ENCODE measurements at places on chromosomes 4 and X. TPM values are rescaled to one million over a fixed set of nuclear protein-coding genes. Genes with fewer than 3 reads are reported as not detected.

- H3K27me3 ChIP-seq: no peaks in the 10 kb centered on the region
- peaks cover 25% of the 10 kb centered on the region for H3K36me3 ChIP-seq
- DNase-seq: no peak
- peaks cover 11% of the 10 kb centered on the region for H3K4me1 ChIP-seq
- peak within 1 kb of the TSS; percentile 38 for H3K4me3 ChIP-seq
Measured at GRCh38 chrX:48971249-48972219, at the start of gene KCND1. Gene KCND1 (minus strand): TSS chrX:48971844. CDS start chrX:48970271, 1,573 bp downstream.

- H3K4me1 ChIP-seq: peaks cover 4% of the 10 kb centered on the region
- no peak overlapping the region for H3K4me3 ChIP-seq
- no peak for DNase-seq
- no peaks in the 10 kb centered on the region for H3K36me3 ChIP-seq
Measured at GRCh38 chrX:39974270-39974669, 123.5 kb downstream of the BCOR start.

DNA sequence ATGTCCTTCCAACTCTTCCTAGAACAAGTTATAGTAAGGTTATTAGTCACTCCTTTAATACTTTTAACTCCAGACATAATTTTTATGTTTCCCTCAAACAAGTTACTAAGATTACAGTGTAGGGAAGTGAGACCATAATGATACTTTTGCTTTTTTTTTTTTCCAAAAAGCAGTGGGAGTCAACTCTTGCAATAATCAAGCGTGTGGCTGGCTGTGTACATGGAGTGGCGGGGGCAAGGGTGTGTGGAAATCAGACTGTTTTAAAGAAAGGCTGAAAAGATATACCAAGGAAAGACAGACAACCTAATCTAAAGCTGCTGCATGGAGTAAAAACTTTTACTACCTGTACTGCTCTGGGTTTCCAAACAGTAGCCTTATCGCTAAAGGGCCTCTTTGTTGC is 4.1 kb downstream of the NOA1 start:
- no peaks in the 10 kb centered on the region for H3K27me3 ChIP-seq
- H3K27ac ChIP-seq: no peak overlapping the region
- no peak overlapping the region for H3K4me3 ChIP-seq
- DNase-seq: no peak
- H3K36me3 ChIP-seq: peaks cover 60% of the 10 kb centered on the region

GRCh38 chr4:98493296-98493695 is 165.1 kb downstream of the TSPAN5 start:
- no peak for DNase-seq
- no peak overlapping the region for H3K4me3 ChIP-seq
- no peak overlapping the region for H3K27ac ChIP-seq
- H3K4me1 ChIP-seq: no peaks in the 10 kb centered on the region

DNA sequence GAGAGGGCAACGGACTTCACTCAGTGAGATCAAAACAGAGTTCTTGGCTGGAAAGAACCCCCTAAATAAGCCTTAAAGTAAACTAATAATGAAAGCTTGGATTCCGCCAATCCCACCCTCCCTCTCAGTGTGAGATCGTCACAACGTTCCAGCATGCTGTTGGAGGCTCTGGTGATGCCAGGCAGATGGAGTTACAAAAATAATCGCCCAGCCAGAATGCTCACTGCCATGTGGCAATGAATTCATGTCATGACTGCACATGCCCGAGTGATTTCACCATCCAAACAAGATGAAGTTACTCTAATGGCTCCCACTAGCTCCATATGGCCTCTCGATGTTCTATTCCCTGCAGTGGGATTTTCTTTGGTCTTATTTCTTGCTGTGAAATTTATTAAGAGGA is 248.0 kb downstream of the SPATA18 start:
- H3K36me3 ChIP-seq: no peaks in the 10 kb centered on the region
- H3K27ac ChIP-seq: no peak overlapping the region
- H3K27me3 ChIP-seq: no peaks in the 10 kb centered on the region
- no peak overlapping the region for H3K4me3 ChIP-seq

GRCh38 chrX:68428431-68428830 is 4.9 kb downstream of the OPHN1 start:
- peaks cover 7% of the 10 kb centered on the region for H3K4me1 ChIP-seq
- no peaks in the 10 kb centered on the region for H3K27me3 ChIP-seq
- no peaks in the 10 kb centered on the region for H3K36me3 ChIP-seq
- no peak overlapping the region for H3K4me3 ChIP-seq
- DNase-seq: no peak
- no peak overlapping the region for H3K27ac ChIP-seq

- H3K4me1 ChIP-seq: no peaks in the 10 kb centered on the region
- H3K36me3 ChIP-seq: no peaks in the 10 kb centered on the region
- no peak overlapping the region for H3K27ac ChIP-seq
- H3K4me3 ChIP-seq: no peak overlapping the region
Measured at GRCh38 chr4:81198609-81199008, 16.4 kb downstream of the PRKG2 start.

DNA sequence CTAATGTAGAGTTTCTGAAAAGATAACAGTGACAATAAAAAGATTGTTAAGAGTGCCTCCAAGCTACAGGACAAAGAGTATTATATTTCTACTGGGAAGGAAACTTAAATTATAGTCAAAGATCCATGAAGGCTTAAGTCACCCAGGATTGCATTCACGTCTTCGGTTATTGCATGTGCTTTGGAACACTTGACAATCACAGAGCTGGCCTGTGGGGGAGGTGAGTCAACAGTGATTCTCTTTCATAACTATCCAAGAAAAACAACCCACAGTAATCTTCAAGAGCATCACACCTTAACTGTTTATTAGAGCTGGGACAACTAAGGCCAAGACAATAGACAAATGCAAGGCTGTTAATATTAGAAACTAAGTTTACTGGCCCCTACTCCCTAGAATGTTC is 40.3 kb downstream of the PDGFC start:
- H3K4me1 ChIP-seq: no peaks in the 10 kb centered on the region
- H3K4me3 ChIP-seq: no peak overlapping the region
- no peaks in the 10 kb centered on the region for H3K36me3 ChIP-seq
- no peak overlapping the region for H3K27ac ChIP-seq
- no peaks in the 10 kb centered on the region for H3K27me3 ChIP-seq

DNA sequence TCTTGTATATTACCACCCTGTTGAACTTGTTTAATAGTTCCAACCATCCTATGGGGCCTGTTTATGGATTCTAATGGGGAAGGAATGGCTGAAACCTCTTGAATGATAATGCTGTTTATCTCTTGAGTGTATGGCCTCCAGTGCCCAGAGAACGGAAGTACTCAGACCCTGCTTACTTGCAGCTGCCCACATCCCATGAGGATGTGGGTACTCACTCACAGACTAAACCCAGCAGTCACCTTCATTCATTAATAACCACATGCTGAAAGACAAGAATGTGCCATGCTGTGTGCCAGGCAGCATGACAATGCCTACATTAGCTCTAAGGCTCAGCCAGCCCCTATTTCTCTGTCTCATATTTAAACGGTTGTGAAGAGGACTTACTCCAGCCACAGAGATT is 5.9 kb upstream of the ARMCX5 start:
- H3K27me3 ChIP-seq: no peaks in the 10 kb centered on the region
- no peaks in the 10 kb centered on the region for H3K4me1 ChIP-seq
- DNase-seq: no peak
- no peak overlapping the region for H3K27ac ChIP-seq

DNA sequence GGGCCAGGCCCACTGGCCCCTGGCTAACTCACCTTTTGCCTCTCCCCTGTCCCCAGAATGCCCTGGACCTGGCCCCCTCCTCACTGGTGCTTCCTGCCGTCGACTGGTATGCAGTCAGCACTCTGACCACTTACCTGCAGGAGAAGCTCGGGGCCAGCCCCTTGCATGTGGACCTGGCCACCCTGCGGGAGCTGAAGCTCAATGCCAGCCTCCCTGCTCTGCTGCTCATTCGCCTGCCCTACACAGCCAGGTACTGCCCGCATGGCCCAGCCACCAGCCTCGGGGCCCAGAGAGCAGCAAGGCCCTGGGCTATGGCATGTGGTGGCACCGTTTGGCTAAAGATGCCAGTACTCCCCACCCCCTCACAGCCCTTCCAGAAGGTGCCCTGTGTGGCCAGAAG is 3.7 kb downstream of the ATP6AP1 start:
- H3K27me3 ChIP-seq: no peaks in the 10 kb centered on the region
- no peak overlapping the region for H3K27ac ChIP-seq
- H3K4me3 ChIP-seq: no peak overlapping the region
- no peak for DNase-seq
- H3K36me3 ChIP-seq: peaks cover 35% of the 10 kb centered on the region
- H3K4me1 ChIP-seq: peaks cover 23% of the 10 kb centered on the region

GRCh38 chr4:17066972-17067371 is 168.5 kb upstream of the LDB2 start:
- H3K27me3 ChIP-seq: no peaks in the 10 kb centered on the region
- H3K4me1 ChIP-seq: no peaks in the 10 kb centered on the region
- H3K4me3 ChIP-seq: no peak overlapping the region
- no peak for DNase-seq
- H3K36me3 ChIP-seq: no peaks in the 10 kb centered on the region

DNA sequence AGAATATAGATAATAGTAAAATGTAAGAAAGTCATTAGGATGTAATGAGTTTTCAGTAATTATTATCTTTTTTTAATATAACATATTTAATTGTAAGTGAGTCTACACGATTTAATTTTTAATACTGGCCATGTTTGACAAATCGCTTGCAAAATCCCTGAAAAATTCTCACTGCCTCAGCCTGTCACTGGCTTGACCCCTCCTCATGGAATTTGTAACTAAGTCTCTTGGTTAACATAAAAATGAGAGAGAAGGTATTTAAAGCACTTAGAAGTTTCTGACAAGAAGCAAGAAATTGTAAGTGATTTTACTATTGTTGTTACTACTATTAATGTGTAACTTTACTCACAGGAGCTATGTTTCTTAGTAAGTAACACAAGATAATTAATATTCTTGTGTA is 237.9 kb upstream of the GK2 start:
- DNase-seq: no peak
- H3K27ac ChIP-seq: no peak overlapping the region
- H3K4me3 ChIP-seq: no peak overlapping the region
- peaks cover under 1% of the 10 kb centered on the region for H3K4me1 ChIP-seq
- no peaks in the 10 kb centered on the region for H3K27me3 ChIP-seq
- H3K36me3 ChIP-seq: no peaks in the 10 kb centered on the region

DNA sequence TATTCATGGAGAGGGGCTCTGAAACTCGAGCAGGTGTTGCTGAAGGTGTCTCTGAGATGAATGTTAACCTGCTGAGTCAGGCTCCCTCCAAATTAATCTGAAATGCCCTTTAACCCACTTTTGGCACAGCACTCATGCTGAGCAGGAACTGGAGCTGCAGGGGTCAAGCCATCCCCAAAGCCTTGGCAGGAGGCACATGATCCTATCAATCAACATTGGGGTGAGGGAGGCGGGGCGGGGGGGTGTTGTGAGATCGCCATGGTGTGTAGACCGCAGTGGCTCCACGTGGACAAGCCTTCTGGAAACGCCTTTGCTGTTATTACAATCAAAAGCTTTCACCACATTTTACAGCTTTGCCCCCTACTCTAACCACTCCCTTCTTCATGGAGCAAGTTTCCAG is 16.5 kb downstream of the ENPP6 start:
- H3K27ac ChIP-seq: no peak overlapping the region
- H3K27me3 ChIP-seq: no peaks in the 10 kb centered on the region
- no peaks in the 10 kb centered on the region for H3K4me1 ChIP-seq
- no peak overlapping the region for H3K4me3 ChIP-seq
- no peak for DNase-seq

- H3K27me3 ChIP-seq: peaks cover 71% of the 10 kb centered on the region
- H3K36me3 ChIP-seq: no peaks in the 10 kb centered on the region
- H3K27ac ChIP-seq: no peak overlapping the region
- no peak overlapping the region for H3K4me3 ChIP-seq
Measured at GRCh38 chr4:3769642-3770184, 3.5 kb downstream of the ADRA2C start.

DNA sequence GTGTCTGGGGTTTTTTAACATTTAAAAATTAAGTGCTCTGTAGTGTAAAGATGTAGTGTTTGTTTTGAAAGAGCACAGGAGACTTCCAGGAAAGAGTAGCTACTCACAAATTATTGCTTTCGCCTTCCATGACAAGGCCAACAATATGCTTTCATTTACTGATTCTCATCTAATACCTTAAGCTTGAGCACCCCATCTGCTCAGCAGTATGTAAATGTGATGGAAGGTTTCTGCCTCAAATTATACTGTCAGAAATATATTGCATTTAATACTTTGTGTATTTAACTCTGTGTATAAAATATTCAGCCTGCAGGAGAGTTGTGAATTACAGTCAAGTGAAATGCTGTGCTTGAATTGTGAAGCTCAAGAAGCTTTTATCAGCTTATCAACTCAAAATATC is 296.3 kb upstream of the ATOH1 start:
- no peaks in the 10 kb centered on the region for H3K36me3 ChIP-seq
- H3K4me1 ChIP-seq: no peaks in the 10 kb centered on the region
- H3K27ac ChIP-seq: no peak overlapping the region
- DNase-seq: no peak
- H3K27me3 ChIP-seq: no peaks in the 10 kb centered on the region
- H3K4me3 ChIP-seq: no peak overlapping the region

- peak within 1 kb of the TSS; percentile 62 for H3K27ac ChIP-seq
- H3K4me1 ChIP-seq: peaks cover 12% of the 10 kb centered on the region
- peak within 1 kb of the TSS; percentile 65 for H3K4me3 ChIP-seq
Measured at GRCh38 chr4:170089668-170090351, at the start of gene AADAT. Gene AADAT (minus strand): TSS chr4:170089956. CDS start chr4:170089690, 266 bp downstream.

GRCh38 chr4:121819216-121819965 is 4.3 kb downstream of the CCNA2 start:
- no peaks in the 10 kb centered on the region for H3K27me3 ChIP-seq
- H3K4me1 ChIP-seq: peaks cover 13% of the 10 kb centered on the region
- H3K4me3 ChIP-seq: no peak overlapping the region
- DNase-seq: no peak

Gene NLGN3
- total RNA-seq: 1.3 TPM

Gene ADGRL3
- 6.0 TPM for total RNA-seq

Gene WWC2
- 109 TPM for total RNA-seq

Gene FAT4
- 15.2 TPM for total RNA-seq

Gene RIBC1
- 3.0 TPM for total RNA-seq

Gene HEPH
- total RNA-seq: 11.4 TPM

Gene VCX
- not detected for total RNA-seq
